Stimulated activated CD4-positive, alpha-beta T cell treated with anti-CD3 and anti-CD28 coated beads, Interleukin-2, amount 100 ng/mL, for 24 hours (primary cell): ENCODE measurements at places on chromosomes 2 and 18.
A peak's percentile ranks its signal among the peaks of the same experiment; 100 is the strongest.

DNA sequence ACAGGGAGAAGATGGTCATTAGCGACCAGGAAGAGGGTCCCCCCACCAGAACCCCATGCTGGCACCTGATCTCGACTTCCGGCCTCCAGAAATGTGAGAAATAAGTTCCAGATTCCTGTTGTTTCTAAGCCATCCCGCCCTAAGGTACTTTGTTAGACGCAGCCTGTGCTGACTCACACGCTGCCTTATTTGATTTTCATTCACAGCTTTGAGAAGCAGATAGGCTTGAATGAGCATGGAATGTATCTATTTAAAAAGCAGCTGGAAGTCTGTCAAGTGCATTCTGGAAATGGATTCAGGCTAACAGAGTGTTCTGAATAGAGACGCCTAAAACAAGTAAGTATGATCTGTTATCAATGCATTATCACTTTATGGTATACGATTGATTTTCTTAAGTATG is 8.3 kb upstream of the IL1R2 start:
- DNase-seq, result no peak

- DNase-seq, result peak; percentile 79
These were observed 62.1 kb upstream of the MAPRE2 start for GRCh38 chr18:34978953-34979608.

DNA sequence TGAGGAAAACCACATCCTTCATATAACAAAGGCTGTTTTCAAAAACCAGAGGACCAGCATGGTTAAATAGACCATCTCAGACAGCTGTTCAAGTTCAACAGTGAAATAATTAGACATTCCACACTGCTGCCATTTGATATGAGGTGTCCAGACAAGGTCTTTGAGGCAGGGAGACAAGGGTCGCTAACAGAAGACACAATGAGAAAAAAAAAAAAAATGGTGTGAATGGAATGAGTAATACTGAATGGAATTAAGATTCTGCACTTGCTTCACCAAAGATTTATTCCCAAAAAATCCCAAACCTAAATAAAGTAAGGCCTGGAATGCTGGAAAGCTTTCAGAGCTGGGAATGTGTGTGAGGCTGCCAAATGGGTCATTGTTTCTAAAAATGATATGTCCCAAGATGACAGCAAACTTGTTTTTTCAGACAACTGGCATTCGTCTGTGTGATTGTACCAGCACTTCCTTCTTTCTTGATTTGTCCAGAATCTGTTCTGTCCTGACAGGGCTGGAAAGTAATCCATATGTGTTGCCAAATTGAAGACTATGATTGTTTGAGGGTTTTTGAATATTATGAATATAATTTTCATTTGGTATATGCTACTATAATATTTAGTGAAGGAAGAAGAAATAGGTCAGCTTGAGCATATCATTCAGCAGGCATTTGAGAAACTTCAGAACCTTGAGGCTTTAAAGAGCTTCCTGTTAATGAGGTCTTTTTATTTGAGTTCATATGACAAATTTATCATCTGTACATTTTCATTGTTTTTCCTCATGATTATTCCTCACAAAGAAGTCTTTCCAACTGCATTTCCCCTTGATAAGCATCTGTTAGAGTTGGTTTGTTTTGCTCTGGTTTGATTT is 85.2 kb upstream of the ITGA4 start:
- no peak for DNase-seq

- peak; percentile 83 for DNase-seq
These were observed 8.8 kb downstream of the RTP5 start for GRCh38 chr2:241877989-241878970.

GRCh38 chr2:237472909-237473877 is 13.9 kb upstream of the MLPH start:
- DNase-seq, result no peak

DNA sequence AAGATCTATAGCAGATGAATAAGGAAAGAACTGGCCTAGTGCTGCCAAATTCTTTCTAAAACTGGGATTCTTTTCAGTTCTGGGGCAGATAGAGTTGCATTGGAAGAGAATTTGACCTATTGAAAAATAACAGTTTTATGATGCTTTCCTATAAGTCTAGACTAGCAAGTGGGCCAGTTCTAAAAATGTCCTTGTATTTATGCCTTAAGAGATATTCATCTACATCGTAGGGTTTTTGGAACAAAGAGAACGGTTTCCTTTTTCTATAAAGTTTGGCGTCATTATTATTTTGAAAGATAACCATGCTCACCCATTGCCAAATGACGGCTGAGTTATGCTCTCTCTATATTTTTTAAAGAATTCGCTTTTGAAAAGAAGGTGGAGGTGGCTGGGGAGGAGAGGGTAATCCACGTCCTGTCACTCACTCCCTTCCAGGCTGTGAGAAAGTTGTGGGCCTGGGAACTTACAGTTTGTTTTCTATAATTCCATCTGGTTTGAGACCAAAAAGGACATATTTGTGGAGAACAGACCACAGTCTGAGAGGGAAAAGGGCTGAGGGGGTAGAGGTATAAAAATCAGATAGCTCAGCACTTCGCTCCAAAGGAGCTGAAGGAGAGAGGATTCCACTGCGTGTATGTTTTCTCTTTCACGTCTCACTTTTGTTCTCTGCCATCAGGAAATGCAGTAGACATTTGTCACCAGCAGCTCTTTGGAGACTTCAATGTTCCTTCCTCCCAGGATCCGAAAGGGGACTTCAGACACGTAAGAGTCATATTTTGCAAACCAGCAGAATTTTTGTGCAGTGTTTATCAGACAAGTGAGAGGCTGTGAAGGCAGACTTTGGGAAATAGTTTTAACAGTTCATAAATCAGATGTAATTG is 281.9 kb upstream of the FN1 start:
- no peak for DNase-seq

- no peak for DNase-seq
These were observed 108.4 kb upstream of the SNTG2 start for GRCh38 chr2:842151-842803.
